GM13976 (cell line): ENCODE measurements at places on chromosomes 7 and 10.

GRCh38 chr7:90231304-90231703, 13.7 kb upstream of the CFAP69 start:
- DNase-seq, result no peak

GRCh38 chr7:84638339-84638697, 443.7 kb upstream of the SEMA3A start:
- no peak for DNase-seq

- no peak for DNase-seq
Measured at GRCh38 chr10:56547163-56547562, 186.1 kb upstream of the ZWINT start.

GRCh38 chr7:2022021-2022409, 210.7 kb downstream of the MAD1L1 start:
- DNase-seq, result no peak

GRCh38 chr7:668139-668931, 58.2 kb upstream of the DNAAF5 start:
- no peak for DNase-seq

- DNase-seq, result no peak
Measured at GRCh38 chr10:61541960-61542359, 88.8 kb upstream of the TMEM26 start.

- DNase-seq, result no peak
Measured at GRCh38 chr10:15472008-15472407, 100.9 kb upstream of the FAM171A1 start.

GRCh38 chr7:42617806-42618457, 293.9 kb downstream of the C7orf25 start:
- DNase-seq, result no peak

GRCh38 chr10:99276848-99277486, 41.3 kb upstream of the HPSE2 start:
- DNase-seq, result no peak

- no peak for DNase-seq
Measured at GRCh38 chr10:60427148-60427547, 37.5 kb upstream of the ANK3 start.

GRCh38 chr7:156384706-156385105, 255.9 kb upstream of the RNF32 start:
- DNase-seq, result no peak

- no peak for DNase-seq
Measured at GRCh38 chr10:22615101-22615500, 99.3 kb downstream of the PIP4K2A start.
